Stimulated activated CD8-positive, alpha-beta memory T cell treated with anti-CD3 and anti-CD28 coated beads, Interleukin-15, amount 100 ng/mL, for 4 hours (primary cell): ENCODE measurements at places on chromosomes 7 and 10.

- no peak for DNase-seq
These were observed 136.3 kb upstream of the TMEM72 start for GRCh38 chr10:44774676-44775401.

DNA sequence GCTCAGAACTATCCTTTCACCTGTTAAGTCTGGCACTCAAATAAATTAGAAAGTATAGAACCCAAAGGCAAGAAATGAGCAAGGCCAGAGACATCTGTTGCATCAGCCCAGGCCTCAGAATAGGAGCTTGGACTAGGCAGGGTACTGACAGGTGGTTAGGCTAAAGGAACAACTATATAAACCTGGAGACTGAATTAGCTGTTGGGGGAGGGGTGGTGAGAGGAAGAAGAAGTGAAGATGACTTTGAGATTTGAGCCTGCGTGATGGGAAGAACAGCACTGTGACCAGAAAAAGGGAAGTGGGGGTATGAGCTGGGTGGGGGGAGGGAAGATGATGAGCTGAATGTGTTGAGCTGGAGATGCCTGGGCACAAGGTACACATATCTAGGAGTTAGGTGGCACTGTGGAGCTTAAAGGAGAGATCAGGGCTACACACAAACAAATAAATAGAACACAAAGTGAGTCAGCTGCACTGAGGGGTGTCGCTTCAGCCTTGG, 244.7 kb downstream of the PTEN start:
- no peak for DNase-seq

GRCh38 chr10:132837905-132838304, 52.0 kb upstream of the NKX6-2 start:
- no peak for DNase-seq

- DNase-seq: no peak
These were observed 115.5 kb upstream of the ZMIZ1 start for GRCh38 chr10:78953113-78953798.

GRCh38 chr10:35341521-35341920, 5.2 kb downstream of the CCNY start:
- DNase-seq: no peak

GRCh38 chr7:149817836-149818535, 20.2 kb upstream of the ZNF862 start:
- no peak for DNase-seq

- DNase-seq: no peak
These were observed 34.1 kb upstream of the GUSB start for GRCh38 chr7:66016131-66016461.

- no peak for DNase-seq
These were observed 15.1 kb downstream of the BCAP29 start for GRCh38 chr7:107594961-107595737.
